ENCODE measurements at places on chromosomes 5 and 9.
A peak's percentile ranks its signal among the peaks of the same experiment; 100 is the strongest.

DNA sequence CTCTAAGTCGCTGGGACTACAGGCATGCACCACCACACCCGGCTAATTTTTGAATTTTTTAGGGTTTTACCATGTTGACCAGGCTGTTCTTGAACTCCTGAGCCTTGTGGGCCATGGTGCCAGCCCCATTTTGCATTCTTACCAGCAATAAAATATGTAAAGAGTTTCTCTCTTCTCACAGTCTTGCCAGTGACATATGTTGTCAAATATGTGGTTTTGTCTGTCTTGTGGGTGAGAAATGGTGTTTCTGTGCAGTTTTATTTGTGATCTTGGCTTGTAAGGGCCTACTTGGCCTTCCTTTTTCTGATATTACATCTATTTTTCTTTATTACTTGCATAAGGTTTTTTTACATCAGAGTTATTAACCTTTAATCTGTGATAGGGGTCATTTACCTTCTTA is 47.1 kb downstream of the SPIN1 start:
- DNase-seq, result no peak
- no peak overlapping the region for H3K4me3 ChIP-seq
- H3K27ac ChIP-seq, result no peak overlapping the region
- H3K36me3 ChIP-seq, result no peaks in the 10 kb centered on the region

DNA sequence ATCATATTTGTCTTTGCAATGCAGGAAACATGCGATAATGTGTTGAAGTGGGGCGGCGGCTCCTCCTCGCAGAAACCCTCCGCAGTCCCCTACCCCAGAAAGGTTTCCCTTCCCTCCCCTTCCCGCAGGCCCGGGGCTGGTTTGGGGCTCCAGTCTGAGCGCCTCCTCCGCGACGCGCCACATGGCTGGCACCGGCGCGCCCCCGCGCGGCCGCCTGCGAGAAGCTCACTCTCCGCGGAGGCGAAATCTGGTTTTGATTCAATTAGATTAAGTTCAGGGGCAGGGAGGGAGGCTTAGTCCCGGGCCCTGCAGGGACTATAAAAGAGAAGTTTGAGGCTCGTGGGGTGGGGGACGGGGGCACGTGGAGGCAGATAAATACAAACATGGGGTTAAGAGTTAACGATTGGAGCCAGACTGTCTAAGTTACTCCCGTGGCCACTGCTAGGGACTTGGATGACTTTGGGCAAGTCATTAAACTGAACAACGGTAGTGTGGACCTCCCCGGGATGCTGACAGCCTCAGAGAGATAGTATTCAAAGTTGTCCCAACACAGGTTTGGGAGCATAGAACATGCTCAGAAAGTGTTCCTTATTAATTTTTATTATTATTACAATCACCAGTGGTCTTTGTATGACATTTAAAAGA is 69.4 kb downstream of the MSX2 start:
- no peaks in the 10 kb centered on the region for H3K36me3 ChIP-seq
- peak; percentile 52 for DNase-seq
- no peak overlapping the region for H3K4me3 ChIP-seq

DNA sequence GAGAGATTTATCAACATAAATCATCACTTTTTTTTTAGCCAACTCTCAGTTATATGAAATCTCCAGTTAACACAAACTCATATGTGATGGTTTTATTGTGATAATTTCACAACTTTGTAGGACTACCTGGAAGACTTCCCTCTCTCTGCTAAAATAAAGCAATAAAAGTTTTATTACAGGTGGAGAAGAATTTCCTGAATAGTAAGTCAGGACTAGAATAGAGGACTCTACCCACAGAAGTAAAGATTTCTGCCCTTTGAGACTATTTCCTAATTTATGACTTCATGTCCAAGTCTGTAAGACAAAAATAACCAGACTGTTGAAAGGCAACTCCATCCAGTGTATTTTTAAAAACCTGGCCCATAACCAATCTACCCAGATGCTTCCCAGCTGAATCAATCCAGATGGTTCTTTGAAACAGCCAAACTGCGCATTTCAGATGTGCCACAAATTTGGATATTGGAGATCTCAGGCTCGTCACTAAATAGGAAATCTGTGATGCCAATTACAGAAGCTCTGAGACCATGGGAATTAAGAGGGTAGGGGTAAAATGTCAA is 234.0 kb upstream of the NMUR2 start:
- no peaks in the 10 kb centered on the region for H3K4me1 ChIP-seq
- no peaks in the 10 kb centered on the region for H3K27me3 ChIP-seq
- no peaks in the 10 kb centered on the region for H3K36me3 ChIP-seq

DNA sequence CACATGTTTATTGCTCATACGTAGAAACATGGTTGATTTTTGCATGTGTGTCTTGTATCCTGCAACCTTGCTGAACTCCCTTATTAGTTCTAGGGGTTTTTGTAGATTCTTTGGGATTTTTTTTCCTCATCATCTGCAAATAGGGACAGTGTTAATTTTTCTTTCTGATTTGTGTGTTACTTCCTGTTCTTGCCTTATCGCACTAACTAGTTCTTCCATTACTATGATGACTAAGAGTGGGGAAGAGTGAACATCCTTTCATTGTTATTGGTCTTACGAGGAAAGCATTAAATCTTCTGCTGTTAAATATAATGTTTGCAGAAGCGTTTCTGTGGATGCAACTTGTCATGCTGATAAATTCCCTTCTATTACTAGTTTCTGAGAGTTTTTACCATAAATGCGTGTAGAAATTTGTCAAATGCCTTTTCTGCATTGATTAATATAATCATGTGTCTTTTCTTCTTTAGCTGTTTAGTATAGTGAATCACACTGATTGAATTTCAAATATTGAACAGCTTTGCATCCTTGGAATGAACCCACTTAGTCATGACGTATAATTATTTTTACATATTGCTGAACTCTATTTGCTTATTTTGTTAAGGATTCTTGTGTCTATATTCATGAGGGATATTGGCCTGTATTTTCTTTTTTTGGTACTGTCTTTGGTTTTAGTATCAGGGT is 32.1 kb upstream of the RNF130 start:
- H3K27me3 ChIP-seq, result no peaks in the 10 kb centered on the region
- no peaks in the 10 kb centered on the region for H3K36me3 ChIP-seq
- no peak for DNase-seq
- H3K4me1 ChIP-seq, result no peaks in the 10 kb centered on the region
- H3K4me3 ChIP-seq, result no peak overlapping the region

DNA sequence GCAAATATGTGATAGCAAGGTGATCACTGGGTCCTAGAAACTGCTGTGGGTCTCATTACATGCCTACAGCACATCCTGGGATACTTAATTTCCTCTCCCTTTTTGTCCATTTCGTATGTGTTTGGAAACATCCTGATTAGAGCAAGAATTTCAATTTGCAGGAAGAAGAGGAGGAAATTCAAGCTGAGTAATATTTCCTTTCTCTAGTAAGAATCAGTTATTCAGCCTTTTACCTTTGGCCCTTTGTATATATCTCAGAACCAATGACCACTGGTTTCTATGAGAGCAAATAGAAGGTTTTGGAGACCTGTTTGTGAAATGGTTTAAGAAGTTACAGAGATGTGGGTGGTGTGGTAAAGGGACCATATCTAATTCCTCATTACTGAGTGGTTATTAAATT is 171.6 kb downstream of the RMI1 start:
- DNase-seq, result no peak
- no peaks in the 10 kb centered on the region for H3K36me3 ChIP-seq
- no peak overlapping the region for H3K27ac ChIP-seq
- no peak overlapping the region for H3K4me3 ChIP-seq

DNA sequence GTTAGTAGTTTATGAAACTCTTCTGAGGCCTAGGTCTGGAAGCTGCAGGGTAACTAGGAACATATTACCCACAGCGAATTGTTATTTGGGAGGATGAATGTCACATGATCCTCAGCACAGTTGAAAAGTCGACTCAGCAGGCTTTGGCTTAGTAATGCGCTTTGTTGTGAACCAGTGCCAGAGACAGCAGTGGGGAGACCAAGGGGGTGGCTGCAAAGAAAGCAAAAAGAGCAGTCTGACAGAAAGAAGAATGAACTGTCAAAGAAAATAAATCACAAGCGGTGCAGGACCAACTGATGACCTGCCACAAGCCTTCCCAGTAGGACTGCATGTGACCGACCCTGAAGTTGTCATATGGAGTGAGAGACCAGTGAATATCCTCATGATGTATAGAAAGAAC is 170.0 kb downstream of the CCDC171 start:
- no peak overlapping the region for H3K4me3 ChIP-seq
- no peak for DNase-seq
- H3K36me3 ChIP-seq, result no peaks in the 10 kb centered on the region

- no peak overlapping the region for H3K27ac ChIP-seq
- no peaks in the 10 kb centered on the region for H3K36me3 ChIP-seq
- no peaks in the 10 kb centered on the region for H3K4me1 ChIP-seq
- no peak for DNase-seq
- H3K4me3 ChIP-seq, result no peak overlapping the region
Observed at GRCh38 chr9:68427216-68427977, 71.0 kb downstream of the PGM5 start.

GRCh38 chr9:10562581-10563343 is 50.0 kb downstream of the PTPRD start:
- DNase-seq, result no peak
- no peaks in the 10 kb centered on the region for H3K27me3 ChIP-seq
- H3K36me3 ChIP-seq, result no peaks in the 10 kb centered on the region
- H3K4me1 ChIP-seq, result no peaks in the 10 kb centered on the region

DNA sequence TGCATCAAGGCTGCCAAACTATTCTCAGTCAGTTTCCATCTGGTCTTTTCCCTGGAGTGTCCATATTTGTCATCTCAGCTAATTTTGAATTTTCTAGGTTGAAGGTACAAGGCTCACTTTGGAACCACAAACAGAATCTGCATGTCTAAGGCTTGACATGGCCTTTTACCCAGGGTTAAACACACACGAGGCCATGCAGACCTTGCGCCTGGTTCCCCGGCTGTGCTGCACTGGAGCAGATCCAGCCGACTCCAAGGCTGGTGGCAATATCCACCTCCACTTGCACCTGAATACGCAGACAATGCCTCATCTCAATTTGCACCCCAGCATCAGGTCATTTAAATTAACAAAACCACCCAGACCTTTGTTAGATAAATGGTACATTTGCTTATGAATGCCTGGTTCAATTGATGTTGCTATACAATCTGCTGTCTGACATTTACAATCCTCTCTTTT is 276.2 kb downstream of the HSPA4 start:
- H3K4me1 ChIP-seq, result no peaks in the 10 kb centered on the region
- no peak for DNase-seq
- no peak overlapping the region for H3K27ac ChIP-seq
- no peak overlapping the region for H3K4me3 ChIP-seq
- H3K36me3 ChIP-seq, result no peaks in the 10 kb centered on the region
- no peaks in the 10 kb centered on the region for H3K27me3 ChIP-seq

DNA sequence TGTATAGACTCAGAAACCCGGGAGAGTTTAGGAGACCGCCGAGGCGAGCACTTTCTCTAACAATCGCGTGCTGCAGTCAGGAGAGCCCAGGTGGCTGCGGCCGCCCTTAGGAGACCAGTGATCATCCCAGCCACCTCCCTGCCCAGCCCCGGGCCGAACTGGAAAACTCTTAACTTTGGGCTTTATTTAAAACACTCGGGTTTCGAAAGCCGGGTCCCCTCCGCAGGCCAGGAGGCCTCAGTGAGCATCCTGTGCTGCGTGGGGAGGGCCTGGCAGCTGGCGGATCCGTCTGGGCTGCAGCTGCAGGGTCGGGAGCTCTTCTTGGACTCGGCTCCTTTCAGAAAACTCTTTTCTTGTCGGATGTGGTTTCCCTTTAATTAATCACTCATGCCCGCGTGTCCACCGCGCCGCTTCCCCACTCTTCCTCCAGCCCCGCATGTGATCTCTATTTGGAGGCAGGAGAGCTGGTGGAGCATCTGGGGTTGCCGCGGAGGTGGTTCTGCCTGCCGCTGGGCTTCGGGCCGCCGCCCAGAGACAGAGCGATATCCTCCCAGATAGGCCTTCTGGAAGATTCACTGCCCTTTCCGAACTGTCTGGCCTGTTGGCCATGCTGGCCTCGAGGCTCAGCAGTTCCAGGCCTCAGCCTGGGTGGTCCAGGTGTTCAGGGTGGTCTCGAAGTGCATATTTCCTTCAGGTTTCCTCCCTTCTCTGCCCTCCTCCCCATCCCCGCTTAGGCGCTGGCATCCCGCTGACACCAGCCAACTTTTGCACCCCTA is 59.5 kb downstream of the TMEM174 start:
- peaks cover 5% of the 10 kb centered on the region for H3K27me3 ChIP-seq
- no peak overlapping the region for H3K27ac ChIP-seq
- no peak overlapping the region for H3K4me3 ChIP-seq
- DNase-seq, result peak; percentile 40

DNA sequence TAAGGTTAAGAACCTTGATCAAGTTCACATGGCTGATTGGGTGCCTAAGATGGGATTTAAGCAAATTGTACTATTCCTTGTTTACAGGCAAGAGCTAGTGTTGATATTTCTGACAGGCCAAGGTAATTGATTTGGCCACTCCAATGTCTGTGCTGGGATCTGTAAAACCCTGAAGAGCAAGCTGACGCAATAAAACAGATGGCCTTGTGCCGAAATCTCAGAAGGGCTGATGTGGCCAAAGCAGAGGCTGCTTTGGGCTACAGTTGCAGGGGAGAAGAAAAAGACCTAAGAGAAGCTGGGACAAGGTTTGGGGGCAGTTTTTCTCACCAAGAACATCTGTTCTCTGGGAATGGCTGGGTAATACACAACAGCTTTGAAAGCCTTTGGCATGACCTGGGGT is 463.2 kb upstream of the ZNF608 start:
- DNase-seq, result peak; percentile 32
- peaks cover 5% of the 10 kb centered on the region for H3K4me1 ChIP-seq
- no peak overlapping the region for H3K27ac ChIP-seq
- no peaks in the 10 kb centered on the region for H3K36me3 ChIP-seq
- H3K4me3 ChIP-seq, result no peak overlapping the region
- H3K27me3 ChIP-seq, result no peaks in the 10 kb centered on the region

GRCh38 chr5:147892696-147893296 is 13.5 kb downstream of the C5orf46 start:
- no peak overlapping the region for H3K4me3 ChIP-seq
- DNase-seq, result no peak
- H3K27ac ChIP-seq, result no peak overlapping the region
- no peaks in the 10 kb centered on the region for H3K27me3 ChIP-seq
- H3K36me3 ChIP-seq, result no peaks in the 10 kb centered on the region

GRCh38 chr5:173396311-173396993 is 68.2 kb upstream of the STC2 start:
- no peaks in the 10 kb centered on the region for H3K4me1 ChIP-seq
- DNase-seq, result no peak
- H3K27me3 ChIP-seq, result no peaks in the 10 kb centered on the region
- H3K27ac ChIP-seq, result no peak overlapping the region
- no peaks in the 10 kb centered on the region for H3K36me3 ChIP-seq
- H3K4me3 ChIP-seq, result no peak overlapping the region

Data from pancreas (tissue), 10 donors.